Stimulated activated CD8-positive, alpha-beta memory T cell treated with anti-CD3 and anti-CD28 coated beads, Interleukin-15, amount 100 ng/mL, for 48 hours (primary cell): ENCODE measurements at places on chromosomes 4 and X.
A peak's percentile ranks its signal among the peaks of the same experiment; 100 is the strongest.

- no peak for DNase-seq
Observed at GRCh38 chrX:13123857-13124345, 79.5 kb upstream of the FAM9C start.

DNA sequence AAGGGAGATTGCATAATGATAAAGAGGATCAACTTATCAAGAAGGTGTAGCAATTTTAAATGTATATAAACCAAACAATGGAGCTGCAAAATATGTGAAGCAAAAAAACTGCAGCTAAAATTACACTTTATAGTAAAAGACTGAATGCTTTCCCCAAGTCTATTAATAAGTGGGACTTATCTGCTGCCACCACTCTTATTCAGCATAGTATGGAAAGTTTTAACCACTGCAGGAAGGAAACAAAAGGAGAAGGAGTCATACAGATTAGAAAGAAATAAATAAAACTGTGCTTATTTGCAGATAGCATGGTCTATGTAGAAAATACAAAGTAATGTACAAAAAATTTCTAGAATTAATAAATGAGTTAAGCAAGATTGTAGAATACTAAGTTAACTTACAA lies 94.1 kb upstream of the GK2 start:
- DNase-seq = no peak

- no peak for DNase-seq
Observed at GRCh38 chrX:12686331-12686730, 104.9 kb upstream of the PRPS2 start.

DNA sequence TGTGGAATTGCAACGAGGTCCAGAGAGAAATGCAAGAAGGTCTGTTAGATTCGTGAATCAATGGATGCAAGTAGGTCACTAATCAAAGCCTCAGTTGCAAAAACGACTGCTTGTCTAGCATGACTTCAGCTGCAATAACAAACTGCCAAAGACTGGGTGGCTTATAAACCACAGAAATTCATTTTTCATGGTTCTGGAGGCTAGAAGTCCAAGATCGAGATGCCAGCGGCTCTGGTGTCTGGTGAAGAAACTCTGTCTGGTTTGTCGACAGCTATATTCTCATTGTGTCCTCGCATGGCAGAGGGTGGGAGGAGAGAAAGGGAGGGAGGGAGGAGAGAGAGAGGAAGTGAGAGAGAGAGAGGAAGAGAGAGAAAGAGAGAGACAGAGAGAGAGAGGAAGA lies 114.7 kb downstream of the MXRA5 start:
- DNase-seq = no peak

GRCh38 chr4:113584407-113585150 lies 177.0 kb downstream of the CAMK2D start:
- no peak for DNase-seq

DNA sequence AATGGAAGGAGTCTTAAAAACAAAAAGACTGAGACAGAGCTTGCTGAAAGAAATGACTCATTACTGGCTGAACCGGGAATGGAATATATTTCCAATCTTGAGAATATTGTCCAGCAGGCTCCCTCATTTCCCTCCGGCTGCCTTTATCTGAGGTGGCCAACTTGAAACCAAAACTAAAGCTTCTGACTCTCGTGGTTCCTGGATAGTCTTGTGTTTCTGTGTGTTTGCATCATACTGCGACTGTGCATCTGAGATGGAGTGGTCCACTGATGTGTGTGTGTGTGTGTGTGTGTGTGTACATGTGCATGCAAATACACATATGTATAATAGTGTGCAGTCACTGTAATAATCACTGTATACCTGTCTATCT lies 145.6 kb upstream of the SCML1 start:
- no peak for DNase-seq

DNA sequence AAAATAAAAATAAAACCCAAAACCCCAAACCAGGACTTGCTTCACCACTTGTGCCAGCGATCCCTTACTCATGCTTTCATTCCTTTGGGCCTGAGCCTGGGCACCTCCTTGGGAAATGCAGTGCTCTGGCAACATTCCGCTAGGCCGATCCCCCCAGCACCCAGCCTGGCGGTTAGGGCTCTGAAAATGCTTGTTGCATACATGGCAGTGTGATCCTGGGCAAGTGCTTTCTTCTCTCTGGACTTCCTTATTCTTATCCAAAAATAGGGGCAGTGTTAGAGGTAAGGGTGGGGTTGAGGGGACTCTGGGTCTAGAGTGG lies 4.6 kb downstream of the ZNF185 start:
- no peak for DNase-seq

- no peak for DNase-seq
Observed at GRCh38 chr4:48112017-48112667, 21.9 kb downstream of the TXK start.

- DNase-seq = no peak
Observed at GRCh38 chr4:57194068-57194611, 84.0 kb upstream of the IGFBP7 start.

DNA sequence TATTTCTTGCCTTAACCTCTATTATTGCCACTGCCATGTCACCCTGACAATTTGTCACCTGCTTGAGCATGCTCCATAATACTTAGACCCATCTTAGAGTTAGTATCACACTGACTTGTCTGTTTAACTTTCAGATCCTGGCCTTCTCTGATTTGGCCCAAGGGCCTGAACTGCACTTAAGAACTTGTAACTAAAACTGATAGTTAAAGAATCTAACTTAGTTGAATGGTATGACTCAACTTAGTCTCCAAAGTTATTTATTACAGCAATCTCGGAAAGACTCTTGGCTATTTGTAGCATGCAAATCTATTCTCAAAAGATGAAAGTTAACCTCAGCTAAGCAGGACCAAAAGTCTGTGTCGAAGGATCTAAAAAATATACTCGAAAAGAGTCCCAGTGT lies 72.3 kb downstream of the IGSF1 start:
- no peak for DNase-seq

DNA sequence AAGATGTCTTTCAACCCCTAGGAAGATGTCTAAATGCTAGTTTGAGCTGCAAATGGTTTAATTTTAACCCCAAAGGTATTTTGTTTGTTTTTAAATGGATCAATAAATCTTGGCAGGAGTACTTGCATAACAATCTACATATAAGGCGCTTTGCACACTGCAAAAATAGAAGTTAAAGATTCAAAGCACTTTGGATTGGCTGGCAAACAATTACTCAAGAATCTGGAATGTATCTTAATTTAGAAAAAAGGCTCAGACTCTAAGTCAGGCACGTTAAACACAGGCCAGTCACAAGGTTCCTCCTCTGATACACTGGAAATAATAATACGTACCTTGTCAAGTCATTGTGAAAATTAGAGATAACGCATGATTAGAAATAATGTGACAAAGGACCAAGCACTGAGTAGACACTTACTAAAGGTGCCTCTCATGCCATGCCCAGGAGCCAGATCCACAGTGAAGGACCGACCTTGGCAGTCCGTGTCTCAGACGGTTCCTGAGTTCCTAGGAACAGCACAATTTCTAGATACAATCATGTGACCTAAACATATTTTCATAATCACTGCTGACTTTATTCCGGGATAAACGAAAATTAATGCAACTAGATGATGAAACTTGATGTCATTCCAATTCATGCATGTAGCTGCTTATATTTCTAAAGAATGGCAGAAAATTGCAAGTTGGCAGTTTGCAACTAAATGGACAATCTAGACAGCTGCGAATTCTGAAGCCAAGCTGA lies 49.6 kb downstream of the PROM1 start:
- no peak for DNase-seq

DNA sequence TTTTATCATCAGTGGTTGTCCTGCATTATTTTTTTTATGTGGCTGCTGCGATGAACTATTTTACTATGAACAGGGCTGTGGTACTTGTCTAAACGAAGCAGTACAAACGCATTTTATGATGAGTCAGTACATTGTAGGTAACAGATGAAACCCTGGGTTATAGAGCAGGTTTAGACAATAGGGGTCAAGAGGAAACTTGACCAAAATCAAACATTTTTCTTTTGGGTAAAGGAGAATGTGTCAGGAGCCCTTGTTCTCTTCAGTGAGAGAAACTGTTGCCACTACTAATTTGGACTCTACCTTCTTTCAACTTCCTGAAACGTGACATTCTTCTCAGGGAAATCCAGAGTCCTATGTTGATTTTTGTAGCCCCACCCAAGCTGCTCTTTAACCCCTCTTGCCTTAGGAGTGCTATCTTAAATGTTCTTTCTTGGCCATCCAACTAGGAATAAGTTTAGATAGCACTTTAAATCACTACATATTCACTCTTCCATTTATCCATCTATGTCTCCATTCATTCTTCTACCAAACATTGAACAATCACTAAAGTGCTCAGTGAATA lies 415.8 kb upstream of the NR3C2 start:
- no peak for DNase-seq

GRCh38 chr4:1748465-1748995 lies 27.2 kb downstream of the TACC3 start:
- DNase-seq = peak; percentile 72

DNA sequence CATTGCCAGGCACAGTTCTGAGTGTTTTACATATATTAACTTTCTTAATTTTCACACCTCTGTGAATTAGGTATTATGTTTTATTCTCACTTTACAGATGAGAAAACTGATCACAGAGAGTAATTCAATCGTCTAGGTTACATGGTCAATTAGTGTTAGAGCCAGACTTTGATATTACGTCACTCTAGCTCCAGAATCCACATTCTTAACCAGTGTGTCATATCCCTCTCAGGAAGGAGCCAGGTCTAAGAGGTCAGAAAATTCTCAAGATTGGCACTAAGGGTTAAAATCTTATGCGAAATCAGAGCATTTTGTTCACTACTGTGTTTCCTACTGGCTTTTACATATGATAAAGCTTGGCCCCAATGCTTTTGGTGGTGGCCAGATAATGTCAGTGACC lies 7.4 kb downstream of the DMP1 start:
- no peak for DNase-seq

GRCh38 chr4:139907001-139907809 lies 241.6 kb downstream of the MGST2 start:
- DNase-seq = no peak

DNA sequence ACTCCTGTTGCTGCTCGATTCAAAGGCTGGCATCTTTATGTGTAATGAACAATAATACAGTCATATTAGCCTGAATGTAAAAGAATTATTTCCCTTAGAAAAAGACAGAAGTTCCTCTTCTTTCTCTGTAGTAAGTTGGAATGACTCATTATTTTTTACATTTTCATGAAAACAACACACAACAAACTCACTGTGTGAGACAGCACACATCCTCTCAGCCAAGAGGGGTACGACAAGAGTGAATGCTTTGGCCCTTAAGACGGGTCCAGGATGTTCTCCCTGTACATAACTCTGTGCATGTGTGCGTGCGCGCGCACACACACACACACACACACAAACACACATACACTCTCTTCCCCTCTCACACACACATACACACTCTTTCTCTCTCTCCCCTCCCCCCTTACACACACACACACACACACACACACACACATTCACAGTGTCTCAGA lies 72.8 kb downstream of the MANBA start:
- DNase-seq = no peak

GRCh38 chr4:177680308-177680707 lies 238.1 kb upstream of the AGA start:
- DNase-seq = no peak

DNA sequence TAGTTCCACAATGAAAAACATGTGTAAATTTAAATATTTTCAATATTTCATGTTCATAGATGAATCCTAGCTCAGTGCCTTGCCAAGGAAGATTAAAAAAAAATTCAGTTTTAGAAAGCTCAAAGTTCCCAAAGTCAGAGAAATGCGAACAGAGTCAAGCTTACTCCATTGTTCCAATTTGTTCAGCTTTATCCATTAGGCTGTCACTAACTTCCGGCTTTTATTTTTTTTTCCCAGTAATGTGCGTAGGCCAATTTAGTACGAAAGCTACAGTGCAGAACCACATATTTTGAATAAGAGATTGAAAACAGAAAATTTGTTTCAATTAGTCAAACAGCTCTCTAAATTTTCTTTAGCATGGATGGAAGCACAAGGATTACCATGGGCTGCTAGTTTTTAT lies 23.1 kb upstream of the KLHL2 start:
- no peak for DNase-seq

- DNase-seq = no peak
Observed at GRCh38 chr4:125421547-125421946, 106.8 kb downstream of the FAT4 start.

DNA sequence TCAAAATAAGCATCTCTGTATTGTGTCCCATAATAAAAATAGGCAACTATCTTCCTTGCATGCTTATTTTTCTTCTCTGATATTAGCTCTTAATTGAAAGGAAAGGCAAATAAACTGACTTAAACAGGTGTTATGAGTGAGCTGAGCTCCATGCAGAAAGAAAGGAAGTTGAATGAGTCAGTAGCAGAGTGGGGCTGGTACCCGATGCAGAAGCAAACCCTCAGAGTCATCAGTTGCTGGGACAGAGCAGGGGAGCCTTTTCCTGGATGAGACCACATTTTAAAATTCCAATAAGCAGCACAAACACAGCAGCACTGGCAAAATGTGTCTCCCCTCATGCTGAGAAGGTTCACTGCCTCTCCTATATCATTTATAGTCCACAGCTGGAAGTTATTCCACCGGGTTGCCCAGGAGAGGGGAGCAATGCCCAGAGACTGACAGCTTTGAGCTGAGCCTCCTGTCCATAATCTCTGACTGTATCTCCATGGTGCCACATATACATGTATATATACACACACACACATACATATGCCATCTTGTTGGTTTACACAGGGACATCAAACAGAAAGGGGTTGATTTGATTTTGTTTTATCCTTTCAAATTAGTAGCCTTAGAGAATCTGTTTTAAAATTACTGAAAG lies 274.3 kb upstream of the PPARGC1A start:
- no peak for DNase-seq

GRCh38 chrX:15856636-15857035 lies 2.0 kb upstream of the AP1S2 start:
- DNase-seq = no peak

- DNase-seq = no peak
Observed at GRCh38 chr4:124290678-124291077, 421.9 kb downstream of the ANKRD50 start.
